ENCODE measurements at places on chromosomes 3 and 15.

DNA sequence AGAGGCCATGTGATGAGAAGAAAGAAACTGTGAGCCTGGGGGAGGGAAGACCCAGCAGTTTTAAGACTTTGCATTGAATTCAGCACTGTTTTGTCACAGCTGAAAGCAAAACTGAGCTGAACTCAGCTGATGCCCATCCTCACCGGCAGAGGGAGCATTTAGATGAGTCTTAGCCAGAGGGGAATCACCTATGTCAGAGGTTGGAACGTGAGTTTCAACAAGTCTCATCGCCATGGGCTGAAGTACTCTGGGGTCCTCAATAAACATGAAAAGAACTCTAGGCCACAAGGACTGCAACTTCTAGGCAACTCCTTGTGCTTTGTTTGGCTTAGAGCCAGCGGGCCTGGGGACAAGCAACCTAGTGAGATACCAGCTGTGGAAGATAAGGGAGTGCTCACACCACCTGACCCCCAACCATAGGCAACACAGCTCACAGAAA is 324.5 kb downstream of the TBL1XR1 start:
- DNase-seq = peak; percentile 28

DNA sequence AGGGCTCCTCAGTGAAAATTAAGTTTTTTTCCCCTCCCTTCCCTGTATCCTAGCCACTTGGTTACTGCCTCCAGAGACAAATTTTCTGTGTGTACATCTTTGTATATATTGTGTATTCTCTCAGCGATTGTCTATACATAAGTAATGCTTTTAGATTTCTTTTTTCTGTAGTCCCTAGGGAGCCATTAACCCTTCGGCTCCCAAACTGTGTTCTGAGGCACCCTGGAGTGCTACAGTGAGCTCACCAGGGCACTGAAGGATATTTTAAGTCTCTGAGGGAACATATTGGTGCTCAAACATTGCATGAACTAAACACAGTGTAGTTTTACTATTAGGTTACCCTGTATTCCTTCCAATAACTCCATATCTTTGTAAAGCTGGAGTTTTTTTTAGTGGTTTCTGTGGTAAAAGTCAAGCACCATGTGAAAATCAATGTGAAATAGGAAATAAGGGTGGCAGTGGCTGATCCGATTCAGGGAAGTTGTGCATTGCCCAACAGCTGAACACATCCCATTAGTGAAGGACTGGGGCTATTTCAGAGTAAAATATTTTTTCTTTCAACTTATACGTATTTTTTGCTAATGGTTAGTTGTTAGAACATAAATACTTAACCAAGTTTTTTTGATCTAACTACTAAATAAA is 43.0 kb downstream of the USP13 start:
- DNase-seq = no peak

DNA sequence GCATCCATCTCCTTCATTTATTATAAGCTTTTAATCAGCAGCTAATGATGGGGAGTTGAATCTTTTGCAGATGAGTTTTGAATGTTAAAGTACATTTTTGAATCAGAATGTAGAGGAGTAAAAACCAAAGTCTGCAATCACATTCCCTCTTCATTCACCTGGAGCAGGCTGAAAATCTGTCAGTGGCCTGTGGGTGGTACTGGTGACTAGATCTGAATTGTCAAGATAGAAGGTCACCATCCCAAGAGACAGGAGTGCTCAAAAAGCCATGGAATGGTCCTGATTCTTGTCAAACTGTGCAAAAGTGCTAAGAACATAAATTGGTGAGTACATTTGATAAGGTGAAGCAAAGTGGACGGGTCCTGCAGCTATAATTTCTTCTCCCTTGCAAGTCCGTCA is 881.3 kb upstream of the NR2F2 start:
- no peak for DNase-seq

DNA sequence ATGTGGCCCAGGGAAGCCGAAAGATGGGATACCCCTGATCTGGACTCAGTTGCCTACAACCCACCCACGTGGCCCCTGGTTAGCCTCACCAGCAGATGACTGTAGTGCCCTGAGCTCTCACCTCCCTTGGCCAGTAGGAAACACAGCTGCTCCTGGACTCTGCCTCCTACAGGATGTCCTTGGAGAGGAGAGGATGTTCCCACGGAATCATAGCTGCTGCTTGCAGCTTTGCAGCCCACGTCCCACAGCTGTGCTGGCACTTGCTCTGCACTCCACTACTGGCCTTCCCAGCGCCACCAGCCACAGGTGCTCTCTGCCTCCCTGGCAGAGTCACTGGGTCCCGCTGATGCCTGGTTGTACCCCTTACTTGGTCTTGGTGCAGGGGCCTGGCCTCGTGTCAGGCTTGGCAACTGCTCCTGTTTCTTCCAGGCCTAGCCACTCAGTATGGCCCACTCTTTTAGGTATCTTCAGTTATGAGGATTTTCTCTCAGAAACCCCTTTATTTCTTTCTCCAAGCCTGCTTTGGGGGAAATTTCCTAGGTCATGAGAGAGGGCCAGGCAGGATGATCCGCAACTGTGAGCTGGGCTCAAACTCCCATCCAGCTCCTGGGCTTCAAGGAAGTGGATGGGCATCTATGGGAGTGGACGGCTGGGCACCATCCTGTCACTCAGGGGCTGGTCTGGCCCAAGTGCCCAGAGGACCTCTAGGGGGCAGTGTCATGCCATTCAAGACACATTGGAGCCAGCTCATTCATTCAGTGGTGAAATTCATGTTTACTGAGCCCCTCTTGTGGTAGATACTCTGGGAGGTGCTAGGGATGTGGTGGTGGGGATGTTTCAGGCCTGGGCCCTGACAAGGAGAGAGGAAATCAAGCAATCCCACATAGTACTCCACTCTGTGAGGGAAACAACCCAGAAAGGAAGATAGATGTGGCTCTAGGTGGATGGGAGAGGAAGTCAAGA is 16.2 kb upstream of the VILL start:
- peak; percentile 59 for DNase-seq

GRCh38 chr3:108319428-108320082 is 23.2 kb downstream of the HHLA2 start:
- no peak for DNase-seq

All from activated CD4-positive, alpha-beta T cell treated with anti-CD3 and anti-CD28 coated beads for 1 hour (primary cell).